ENCODE measurements at places on chromosomes 16 and 17. TPM values are rescaled to one million over a fixed set of nuclear protein-coding genes. Genes with fewer than 3 reads are reported as not detected.

The TBC1D3B gene
- not detected for total RNA-seq

DNA sequence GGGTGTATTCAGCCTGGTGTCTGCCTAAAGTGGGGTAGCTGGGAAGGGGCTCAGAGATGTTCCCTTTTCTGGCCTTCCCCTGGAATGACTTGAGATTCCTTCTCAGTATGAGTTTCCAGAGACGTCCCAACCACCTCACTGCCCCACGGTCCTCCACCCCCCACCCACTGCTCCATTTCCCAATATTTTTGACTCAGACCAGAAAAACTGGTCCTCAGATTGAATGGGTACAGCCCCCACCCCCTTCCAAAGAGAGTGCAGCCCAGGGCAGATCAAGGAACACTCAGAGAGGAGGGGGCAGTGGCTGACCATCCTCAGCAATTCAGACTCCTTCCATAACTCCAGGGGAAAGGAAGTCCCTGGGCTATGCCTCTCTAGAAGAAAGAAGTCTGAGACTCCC, 3.2 kb downstream of the ACLY start:
- peaks cover 17% of the 10 kb centered on the region for H3K36me3 ChIP-seq
- peaks cover 54% of the 10 kb centered on the region for H3K4me1 ChIP-seq
- no peaks in the 10 kb centered on the region for H3K27me3 ChIP-seq
- H3K4me3 ChIP-seq: no peak overlapping the region
- DNase-seq: no peak
- peak overlapping the region; percentile 10 for H3K27ac ChIP-seq

- H3K36me3 ChIP-seq: no peaks in the 10 kb centered on the region
- no peaks in the 10 kb centered on the region for H3K27me3 ChIP-seq
- peak overlapping the region; percentile 79 for H3K4me3 ChIP-seq
- DNase-seq: no peak
Observed at GRCh38 chr17:30599428-30600059, 122.3 kb downstream of the GOSR1 start.

DNA sequence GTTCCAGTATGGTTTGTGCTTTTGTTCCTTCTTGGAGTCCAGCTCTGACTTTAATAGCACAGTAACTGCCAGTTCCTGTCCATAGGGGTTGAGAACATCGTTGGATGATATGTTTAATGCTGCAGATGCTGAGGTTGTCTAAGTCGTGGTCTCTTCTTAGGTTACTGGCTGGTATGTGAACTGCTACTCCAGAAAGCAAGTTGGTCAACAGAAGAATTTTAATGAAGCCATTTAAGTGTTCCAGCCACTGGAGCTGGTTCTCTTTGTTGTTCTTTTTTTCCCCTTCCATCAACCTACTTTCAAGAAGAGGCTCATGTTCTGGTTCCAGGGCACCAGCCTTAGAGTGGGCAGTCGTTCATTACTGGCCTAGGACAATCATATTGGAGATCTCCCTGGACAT, 140.3 kb upstream of the TBX2 start:
- no peak overlapping the region for H3K27ac ChIP-seq
- H3K4me3 ChIP-seq: no peak overlapping the region
- no peaks in the 10 kb centered on the region for H3K27me3 ChIP-seq
- no peaks in the 10 kb centered on the region for H3K4me1 ChIP-seq

DNA sequence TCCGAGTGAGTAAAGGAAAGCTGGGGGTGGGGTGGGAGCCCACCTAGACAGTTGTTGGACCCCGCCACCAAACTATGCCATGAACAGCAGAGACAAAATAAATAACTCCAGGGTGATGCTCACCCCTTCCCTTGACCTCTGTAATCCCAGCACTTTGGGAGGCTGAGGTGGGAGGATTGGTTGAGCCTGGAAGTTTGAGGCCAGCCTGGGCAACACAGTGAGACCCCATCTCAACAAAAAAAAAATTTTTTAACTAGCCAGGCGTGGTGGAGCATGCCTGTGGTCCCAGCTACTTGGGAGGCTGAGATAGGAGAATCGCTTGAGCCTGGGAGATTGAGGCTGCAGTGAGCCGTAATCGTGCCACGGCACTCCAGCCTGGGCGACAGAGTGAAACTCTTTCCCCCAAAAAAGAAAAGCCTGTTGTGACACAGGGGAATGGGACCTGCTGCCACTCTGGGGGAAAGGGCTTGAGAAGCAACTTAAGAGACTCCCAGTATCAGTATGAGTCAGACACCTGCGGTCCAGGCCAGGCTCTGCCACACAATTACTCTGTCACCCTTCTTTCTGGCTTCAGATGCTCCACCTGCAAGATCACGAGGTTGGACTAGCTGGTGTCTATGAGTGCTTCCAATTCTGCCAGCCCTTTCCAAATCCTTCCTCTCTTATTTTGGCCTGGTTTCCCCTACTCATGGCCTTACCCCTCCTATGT, 5.0 kb downstream of the SGCA start:
- H3K36me3 ChIP-seq: no peaks in the 10 kb centered on the region
- no peak overlapping the region for H3K4me3 ChIP-seq
- H3K27ac ChIP-seq: no peak overlapping the region
- peaks cover 17% of the 10 kb centered on the region for H3K4me1 ChIP-seq
- no peaks in the 10 kb centered on the region for H3K27me3 ChIP-seq

- peaks cover 7% of the 10 kb centered on the region for H3K4me1 ChIP-seq
- H3K4me3 ChIP-seq: no peak overlapping the region
- H3K27me3 ChIP-seq: no peaks in the 10 kb centered on the region
- no peak for DNase-seq
- no peak overlapping the region for H3K27ac ChIP-seq
- peaks cover 14% of the 10 kb centered on the region for H3K36me3 ChIP-seq
Observed at GRCh38 chr17:48113201-48113676, 5.7 kb downstream of the SNX11 start.

All from GM23248 (cell line).